Activated naive CD8-positive, alpha-beta T cell treated with anti-CD3 and anti-CD28 coated beads, Interleukin-2, amount 50 U/mL, for 24 hours (primary cell): ENCODE measurements at places on chromosomes 4 and X.

- H3K36me3 ChIP-seq: no peaks in the 10 kb centered on the region
- H3K27me3 ChIP-seq: no peaks in the 10 kb centered on the region
- peaks cover 15% of the 10 kb centered on the region for H3K4me1 ChIP-seq
- DNase-seq: no peak
- no peak overlapping the region for H3K27ac ChIP-seq
Observed at GRCh38 chr4:7103607-7104365, 35.9 kb upstream of the GRPEL1 start.

GRCh38 chr4:139718358-139718757 is 52.7 kb downstream of the MGST2 start:
- no peaks in the 10 kb centered on the region for H3K27me3 ChIP-seq
- H3K4me1 ChIP-seq: no peaks in the 10 kb centered on the region
- no peak for DNase-seq
- no peak overlapping the region for H3K4me3 ChIP-seq
- no peaks in the 10 kb centered on the region for H3K36me3 ChIP-seq

GRCh38 chr4:10089346-10089745 is 27.3 kb downstream of the WDR1 start:
- no peaks in the 10 kb centered on the region for H3K27me3 ChIP-seq
- peak overlapping the region; percentile 39 for H3K27ac ChIP-seq
- no peak overlapping the region for H3K4me3 ChIP-seq

GRCh38 chrX:136752796-136753195 is 27.9 kb downstream of the ARHGEF6 start:
- peaks cover 5% of the 10 kb centered on the region for H3K36me3 ChIP-seq
- H3K27me3 ChIP-seq: no peaks in the 10 kb centered on the region
- no peak for DNase-seq
- peaks cover 93% of the 10 kb centered on the region for H3K4me1 ChIP-seq
- H3K4me3 ChIP-seq: no peak overlapping the region

DNA sequence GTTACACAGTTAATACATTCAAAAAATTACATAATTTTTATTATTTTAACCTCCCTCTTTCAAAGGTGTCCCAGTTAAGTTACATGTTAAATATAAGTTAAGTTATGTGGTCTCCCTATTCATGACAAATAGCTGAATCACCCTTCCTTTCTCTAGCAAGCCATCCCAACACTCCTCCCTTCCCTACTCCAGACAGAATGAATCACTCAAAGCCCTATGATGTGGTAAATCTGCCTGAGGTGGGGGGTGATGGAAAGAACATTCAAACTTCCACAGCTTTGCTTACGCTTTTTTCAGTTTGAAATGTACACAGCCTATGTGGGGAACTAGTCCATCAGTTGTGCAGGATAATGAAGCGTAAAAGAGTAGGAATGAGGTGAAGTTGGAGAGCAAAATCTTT is 90.2 kb downstream of the CXCL13 start:
- H3K27ac ChIP-seq: no peak overlapping the region
- H3K4me3 ChIP-seq: no peak overlapping the region
- no peak for DNase-seq
- H3K36me3 ChIP-seq: no peaks in the 10 kb centered on the region

DNA sequence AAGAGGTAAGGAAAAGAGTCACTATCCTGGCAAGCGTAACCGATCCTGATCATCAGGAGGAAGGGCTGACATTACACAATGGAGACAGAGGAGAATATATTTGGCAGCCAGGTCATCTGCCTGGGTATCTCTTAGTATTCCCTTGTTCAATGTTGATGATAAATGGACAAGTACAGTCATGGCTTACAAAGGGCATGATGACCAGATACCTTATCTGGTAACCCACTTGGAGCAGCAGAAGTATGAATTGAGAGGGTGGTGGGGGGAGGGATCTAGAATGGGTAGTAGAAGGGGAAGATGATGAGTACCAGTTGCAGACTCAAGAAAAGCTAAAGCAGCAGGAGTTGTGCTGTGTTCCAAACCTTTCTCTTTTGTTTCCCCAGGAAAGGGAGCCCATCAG is 17.3 kb downstream of the F8 start:
- H3K27me3 ChIP-seq: peaks cover 3% of the 10 kb centered on the region
- peaks cover 5% of the 10 kb centered on the region for H3K4me1 ChIP-seq
- no peak for DNase-seq
- H3K27ac ChIP-seq: no peak overlapping the region

DNA sequence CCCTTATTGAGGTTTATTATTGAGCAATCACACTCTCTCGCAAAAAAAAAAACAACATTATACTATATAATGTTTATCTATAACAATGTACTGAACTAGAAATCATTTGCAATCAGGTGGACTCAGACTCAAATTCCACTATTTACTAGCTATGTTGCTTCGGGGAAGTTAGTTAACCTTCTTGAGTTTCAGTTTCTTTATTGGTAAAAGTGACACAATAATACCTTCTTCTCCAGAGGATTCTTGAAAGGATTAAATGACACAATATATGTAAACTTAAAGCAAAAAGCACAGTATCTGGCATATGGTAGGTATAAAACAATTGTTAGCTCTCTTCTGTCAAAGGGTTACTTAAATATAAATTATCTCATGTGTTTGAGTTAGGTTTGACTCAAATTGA is 31.5 kb upstream of the HDAC8 start:
- H3K4me3 ChIP-seq: no peak overlapping the region
- no peaks in the 10 kb centered on the region for H3K27me3 ChIP-seq
- no peak for DNase-seq
- peaks cover 8% of the 10 kb centered on the region for H3K4me1 ChIP-seq
- peaks cover 11% of the 10 kb centered on the region for H3K36me3 ChIP-seq

DNA sequence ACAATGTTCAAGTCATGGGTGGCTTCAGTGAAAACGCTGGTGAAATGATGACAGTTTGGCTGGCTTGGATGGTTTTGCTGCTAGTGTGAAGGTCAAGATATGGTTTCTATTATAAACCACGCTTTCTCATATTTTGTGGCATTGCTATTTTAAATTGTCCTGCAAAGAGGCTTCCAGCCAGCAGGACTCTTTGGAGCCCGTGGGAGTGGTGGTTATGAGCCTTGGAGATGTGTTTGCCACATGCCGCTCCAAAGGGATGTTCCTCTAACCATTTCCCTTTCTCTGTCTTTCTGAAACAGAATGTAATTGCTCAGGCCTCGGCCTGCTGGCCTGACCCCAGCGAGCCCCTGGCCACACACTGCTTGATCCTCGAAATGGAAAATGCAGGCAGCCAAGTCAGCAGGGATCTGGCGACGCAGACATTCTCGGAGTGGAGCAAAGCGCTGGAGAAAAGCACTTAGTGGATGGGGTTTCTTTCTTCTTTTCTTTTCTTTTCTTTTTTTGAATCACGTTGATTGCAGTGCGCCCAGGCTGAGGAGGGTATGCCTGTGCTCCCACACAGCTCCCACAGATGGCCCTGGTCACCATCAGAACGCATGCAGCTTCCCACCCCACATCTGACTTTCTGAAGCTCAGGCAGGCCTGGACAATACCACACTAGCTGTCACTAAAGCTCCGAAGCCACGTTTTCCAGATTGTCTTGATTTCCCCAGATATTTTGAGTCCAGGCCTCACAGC is 114.0 kb downstream of the ENPP6 start:
- no peaks in the 10 kb centered on the region for H3K36me3 ChIP-seq
- no peaks in the 10 kb centered on the region for H3K4me1 ChIP-seq
- H3K27ac ChIP-seq: no peak overlapping the region
- H3K27me3 ChIP-seq: no peaks in the 10 kb centered on the region

DNA sequence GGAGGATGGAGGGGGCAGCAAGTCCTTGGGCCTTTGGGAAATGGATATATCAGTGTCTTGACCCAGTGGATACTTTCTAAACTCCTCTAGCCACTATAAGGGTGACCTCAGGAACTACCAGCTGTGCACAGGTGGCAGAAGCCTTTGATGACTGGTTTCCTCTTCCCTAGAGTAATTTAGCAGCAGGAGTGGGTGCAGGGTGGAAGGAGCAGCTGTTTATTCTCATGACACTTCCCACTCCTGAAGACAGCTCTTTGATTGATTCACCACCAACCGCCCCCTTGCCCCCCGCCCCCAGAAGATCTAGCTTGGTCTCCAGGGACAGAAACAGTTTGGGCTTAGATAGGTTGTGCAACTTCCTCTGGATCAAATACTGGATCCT is 63.0 kb downstream of the GPC3 start:
- H3K4me1 ChIP-seq: peaks cover 14% of the 10 kb centered on the region
- no peaks in the 10 kb centered on the region for H3K36me3 ChIP-seq
- peak overlapping the region; percentile 85 for H3K27ac ChIP-seq
- H3K4me3 ChIP-seq: no peak overlapping the region

- H3K4me3 ChIP-seq: no peak overlapping the region
- no peak overlapping the region for H3K27ac ChIP-seq
- H3K36me3 ChIP-seq: no peaks in the 10 kb centered on the region
Observed at GRCh38 chrX:20606831-20607230, 340.1 kb upstream of the RPS6KA3 start.

DNA sequence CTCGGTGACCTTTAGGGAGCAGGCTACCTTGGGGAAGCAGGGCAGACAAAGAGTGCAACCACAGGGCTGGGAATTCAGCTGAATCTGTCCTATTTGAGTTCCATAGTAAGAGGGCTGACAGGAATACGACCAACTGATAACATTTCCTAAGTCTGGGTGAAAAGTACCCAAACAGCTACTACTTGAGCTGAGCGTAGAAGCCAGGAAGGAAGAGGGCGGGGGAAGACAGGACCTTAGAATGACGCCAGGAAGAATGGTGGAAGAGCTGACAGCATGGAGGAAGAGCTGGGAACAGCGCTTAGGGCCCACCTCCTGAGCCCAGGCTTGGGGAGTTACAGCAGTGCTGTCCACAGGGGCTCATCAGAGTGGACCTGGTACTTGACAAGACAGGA is 14.4 kb downstream of the MECP2 start:
- peak overlapping the region; percentile 88 for H3K27ac ChIP-seq
- peaks cover 45% of the 10 kb centered on the region for H3K4me1 ChIP-seq
- no peak overlapping the region for H3K4me3 ChIP-seq
- H3K36me3 ChIP-seq: peaks cover 25% of the 10 kb centered on the region
- no peaks in the 10 kb centered on the region for H3K27me3 ChIP-seq

GRCh38 chr4:61342061-61342460 is 141.9 kb downstream of the ADGRL3 start:
- H3K27ac ChIP-seq: no peak overlapping the region
- no peak for DNase-seq
- H3K4me3 ChIP-seq: no peak overlapping the region

DNA sequence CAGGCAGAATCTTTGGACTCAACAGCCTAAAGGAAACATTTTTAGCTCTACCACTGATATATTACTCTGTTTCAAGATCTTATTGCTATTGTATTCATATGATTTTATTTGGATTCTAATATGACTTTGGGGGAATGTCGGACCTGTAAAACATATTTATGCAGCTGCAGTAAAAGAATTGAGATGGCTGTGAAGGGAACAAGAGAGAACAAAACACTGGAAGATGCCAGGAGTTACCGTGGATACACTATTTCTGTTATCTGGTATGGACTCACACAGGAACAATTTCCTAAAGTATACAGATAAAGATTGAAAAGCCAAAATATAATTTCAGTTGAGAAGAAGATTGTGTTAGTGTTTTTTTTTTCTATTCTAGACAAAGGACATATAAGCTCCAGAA is 113.0 kb upstream of the DCLK2 start:
- DNase-seq: no peak
- H3K4me1 ChIP-seq: no peaks in the 10 kb centered on the region
- no peak overlapping the region for H3K4me3 ChIP-seq
- peaks cover 2% of the 10 kb centered on the region for H3K27me3 ChIP-seq
